ENCODE measurements at places on chromosomes 6 and 20.

GRCh38 chr6:50510361-50510760, 203.0 kb upstream of the TFAP2D start:
- no peak for DNase-seq

GRCh38 chr6:133348846-133349245, 107.7 kb downstream of the EYA4 start:
- no peak for DNase-seq

DNA sequence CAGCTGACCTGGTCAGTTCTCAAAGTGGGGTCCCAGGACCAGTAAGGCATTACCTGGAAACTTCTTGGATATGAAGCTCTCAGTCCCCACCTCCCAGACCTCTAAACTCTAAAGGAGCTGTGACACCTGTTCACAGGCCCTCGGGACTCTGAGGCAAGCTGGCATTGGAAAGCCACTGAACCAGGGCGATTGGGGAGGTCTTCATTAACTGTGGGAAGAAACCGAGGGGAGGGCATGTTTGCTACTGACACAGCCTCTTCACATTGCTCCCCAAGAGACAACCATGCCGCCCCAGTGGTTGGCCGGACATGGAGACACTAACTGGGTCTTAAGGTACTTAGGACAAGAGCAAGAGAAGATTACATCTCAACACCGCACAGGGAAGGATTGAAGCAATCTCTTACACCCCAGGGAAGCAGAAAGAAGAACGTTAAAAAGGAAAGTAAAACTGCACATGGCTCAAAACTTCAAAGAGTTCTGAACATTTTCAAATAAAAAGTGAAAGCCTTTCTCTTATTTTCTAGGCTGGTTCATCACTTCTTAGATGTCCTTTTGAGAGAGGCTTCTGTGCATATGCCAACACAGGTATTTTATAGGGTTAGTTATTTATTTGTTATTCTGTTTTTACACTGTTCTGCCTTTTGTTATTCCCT, 210.0 kb upstream of the CST7 start:
- no peak for DNase-seq

- no peak for DNase-seq
These were observed 85.0 kb downstream of the DTD1 start for GRCh38 chr20:18672834-18673233.

GRCh38 chr6:134936931-134937330, 13.0 kb downstream of the ALDH8A1 start:
- DNase-seq: no peak

DNA sequence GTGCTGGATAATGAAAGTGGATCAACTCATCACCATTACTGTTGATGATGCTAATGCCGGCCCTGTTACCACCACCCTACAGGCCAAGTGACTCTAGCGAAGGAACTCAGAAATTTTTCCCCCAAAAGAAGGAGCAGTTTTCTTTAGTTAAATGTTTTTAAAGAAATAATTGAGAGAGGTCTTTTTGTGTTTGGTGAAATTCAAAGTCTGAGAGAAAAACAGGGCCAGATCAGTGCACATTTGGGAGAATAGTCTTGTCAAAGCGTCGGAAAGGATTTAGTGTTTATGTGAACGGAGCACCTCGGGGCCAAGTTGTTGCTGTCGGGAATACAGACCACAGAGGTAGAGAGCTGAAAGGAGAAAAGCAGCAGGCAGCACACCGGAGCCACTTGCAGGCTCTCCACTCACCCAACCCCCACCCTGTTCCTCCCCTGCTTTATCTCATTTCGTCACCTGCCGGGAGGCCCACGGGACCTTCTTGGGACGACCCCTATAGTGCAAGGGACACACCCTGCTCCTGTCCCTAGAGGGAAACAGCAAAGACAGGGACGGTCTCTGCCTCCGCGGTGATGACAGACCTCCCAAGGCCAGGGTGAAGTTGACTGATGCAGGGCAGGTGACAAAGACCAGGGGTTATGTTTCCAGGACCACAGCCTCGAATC, 6.8 kb downstream of the TFAP2B start:
- no peak for DNase-seq

- no peak for DNase-seq
These were observed 9.0 kb downstream of the UQCC2 start for GRCh38 chr6:33702345-33702977.

DNA sequence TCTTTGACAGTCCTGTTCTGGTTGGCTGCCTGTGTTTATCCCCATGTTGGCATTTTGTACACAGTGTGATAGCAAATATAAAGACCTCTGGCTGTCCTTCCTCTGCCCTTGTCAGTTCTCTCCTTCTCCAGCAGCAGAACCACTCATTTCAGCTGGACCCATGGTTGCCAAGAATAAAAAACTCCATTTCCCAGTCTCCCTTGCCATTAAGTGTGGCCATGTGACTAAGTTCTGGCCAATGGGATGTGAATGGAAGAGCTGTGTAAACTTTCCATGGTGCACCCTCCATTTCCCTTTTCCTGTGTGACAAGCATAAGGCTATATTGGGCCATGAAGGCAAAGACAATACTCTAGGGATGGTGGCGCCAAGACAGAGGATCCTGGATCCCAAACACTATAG, 78.4 kb upstream of the TBC1D7 start:
- DNase-seq: no peak

- no peak for DNase-seq
These were observed 17.7 kb upstream of the STX16 start for GRCh38 chr20:58633161-58634053.

GRCh38 chr6:74222768-74223333, 526.8 kb downstream of the CD109 start:
- DNase-seq: no peak

DNA sequence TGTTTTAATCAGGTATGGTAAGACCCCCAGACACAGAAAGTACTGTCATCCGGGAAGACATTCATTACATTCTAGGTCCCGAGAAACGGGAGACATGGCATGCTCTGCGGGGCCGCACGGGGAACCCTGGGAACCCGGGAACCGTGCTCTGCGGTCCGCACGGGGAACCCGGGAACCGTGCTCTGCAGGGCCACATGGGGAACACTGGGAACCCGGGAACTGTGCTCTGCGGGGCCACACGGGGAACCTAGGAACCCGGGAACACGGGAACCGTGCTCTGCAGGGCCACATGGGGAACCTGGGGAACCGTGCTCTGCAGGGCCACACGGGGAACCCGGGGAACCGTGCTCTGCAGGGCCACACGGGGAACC, 165.6 kb upstream of the SULF2 start:
- DNase-seq: no peak

DNA sequence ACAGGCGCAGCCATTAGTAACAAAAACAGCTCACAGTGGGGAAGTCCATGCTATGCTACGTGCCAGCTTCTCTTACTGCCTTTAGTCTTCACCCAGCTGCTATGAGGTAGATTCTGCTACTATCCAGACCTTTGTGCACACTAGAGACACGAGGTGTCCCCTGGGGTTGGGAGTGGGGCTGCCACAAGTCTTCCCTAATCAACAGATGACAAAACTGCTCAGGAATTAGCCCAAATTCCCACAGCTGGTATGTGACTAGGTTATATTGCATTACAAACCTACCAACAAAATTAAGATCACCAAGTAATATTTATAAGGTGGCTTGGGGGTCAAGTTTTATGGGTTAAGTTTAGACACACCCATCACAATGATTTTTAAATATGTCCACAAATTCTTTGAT, 63.3 kb downstream of the PSMB1 start:
- no peak for DNase-seq

GRCh38 chr6:76441875-76442274, 369.4 kb upstream of the IMPG1 start:
- no peak for DNase-seq

- no peak for DNase-seq
These were observed 14.2 kb upstream of the HLA-DRB1 start for GRCh38 chr6:32603888-32604287.

GRCh38 chr6:27866357-27867050, 45.7 kb downstream of the OR2B2 start:
- DNase-seq: no peak

- DNase-seq: no peak
These were observed 143.6 kb upstream of the GJE1 start for GRCh38 chr6:141988954-141989705.

DNA sequence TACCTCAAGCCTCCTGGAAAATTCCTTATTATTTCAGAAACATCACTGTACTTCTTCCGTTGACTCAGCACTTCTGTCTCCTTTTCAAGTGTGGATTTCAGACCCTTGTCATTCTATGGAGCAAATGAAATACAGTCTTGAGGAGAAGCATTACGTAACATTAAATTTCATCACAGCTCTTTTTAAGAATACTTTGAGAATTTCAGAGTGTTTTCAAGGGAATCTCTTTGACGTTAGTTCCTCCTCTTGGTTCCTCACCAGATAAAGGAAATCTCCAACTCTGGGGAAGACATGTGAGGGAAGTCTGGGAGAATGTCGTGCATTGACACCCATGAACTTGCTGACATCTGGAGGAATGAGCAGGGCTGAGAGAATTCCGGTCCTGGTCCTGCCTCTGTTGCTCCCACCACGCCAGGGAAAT, 32.3 kb downstream of the UST start:
- no peak for DNase-seq

DNA sequence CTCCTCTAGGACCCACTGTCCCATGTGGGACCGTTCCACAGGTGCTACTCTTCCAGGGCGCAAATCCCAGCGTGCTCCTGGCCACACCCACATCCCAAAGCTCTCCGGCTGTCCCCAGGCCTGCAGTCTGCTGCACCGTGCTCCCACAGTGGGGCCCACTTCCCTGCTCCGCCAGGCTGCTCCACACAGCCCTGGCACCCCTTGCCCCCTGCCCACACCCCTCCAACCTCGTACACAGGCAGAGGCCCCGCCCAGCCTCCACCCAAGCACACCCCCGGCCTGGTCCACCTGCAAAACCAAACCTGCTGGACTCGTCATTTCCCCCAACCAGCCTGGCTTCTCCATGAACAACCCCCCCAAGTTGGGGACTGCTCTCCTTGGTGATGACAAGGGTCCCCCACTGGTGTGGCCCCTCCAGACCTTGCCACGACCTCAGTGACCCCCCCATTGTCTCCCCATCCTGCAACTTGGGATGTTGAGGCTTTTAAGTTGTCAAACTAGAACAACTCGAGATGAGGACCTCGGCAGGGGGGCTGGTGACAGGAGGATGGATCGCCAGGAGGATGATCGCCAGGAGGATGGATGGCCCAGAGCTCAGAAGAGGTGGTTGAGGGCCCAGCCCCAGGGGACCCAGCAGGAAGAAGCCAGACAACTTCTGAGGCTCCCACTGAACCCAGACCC, 27.1 kb downstream of the YTHDF1 start:
- no peak for DNase-seq

- DNase-seq: peak; percentile 63
These were observed 79.8 kb downstream of the NFATC2 start for GRCh38 chr20:51462566-51463276.

DNA sequence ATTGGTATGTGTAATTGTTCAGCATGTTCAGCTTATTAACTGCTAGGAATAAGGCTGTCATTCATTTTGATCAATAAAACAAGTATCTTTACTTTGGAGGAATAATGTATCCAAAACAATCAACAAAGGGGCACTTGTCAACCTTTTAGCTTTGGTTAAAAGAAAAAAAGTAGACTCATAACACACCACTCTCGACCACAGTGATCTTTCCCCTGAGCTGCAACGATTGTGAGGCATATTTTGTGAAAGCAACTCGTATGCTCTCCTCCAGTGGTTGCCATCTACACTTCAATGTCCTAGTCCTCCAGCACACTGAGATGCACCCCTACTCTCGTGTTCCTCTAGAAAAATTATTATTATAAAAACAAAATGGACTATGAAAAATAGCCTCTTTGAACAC, 60.1 kb upstream of the PDE7B start:
- no peak for DNase-seq

DNA sequence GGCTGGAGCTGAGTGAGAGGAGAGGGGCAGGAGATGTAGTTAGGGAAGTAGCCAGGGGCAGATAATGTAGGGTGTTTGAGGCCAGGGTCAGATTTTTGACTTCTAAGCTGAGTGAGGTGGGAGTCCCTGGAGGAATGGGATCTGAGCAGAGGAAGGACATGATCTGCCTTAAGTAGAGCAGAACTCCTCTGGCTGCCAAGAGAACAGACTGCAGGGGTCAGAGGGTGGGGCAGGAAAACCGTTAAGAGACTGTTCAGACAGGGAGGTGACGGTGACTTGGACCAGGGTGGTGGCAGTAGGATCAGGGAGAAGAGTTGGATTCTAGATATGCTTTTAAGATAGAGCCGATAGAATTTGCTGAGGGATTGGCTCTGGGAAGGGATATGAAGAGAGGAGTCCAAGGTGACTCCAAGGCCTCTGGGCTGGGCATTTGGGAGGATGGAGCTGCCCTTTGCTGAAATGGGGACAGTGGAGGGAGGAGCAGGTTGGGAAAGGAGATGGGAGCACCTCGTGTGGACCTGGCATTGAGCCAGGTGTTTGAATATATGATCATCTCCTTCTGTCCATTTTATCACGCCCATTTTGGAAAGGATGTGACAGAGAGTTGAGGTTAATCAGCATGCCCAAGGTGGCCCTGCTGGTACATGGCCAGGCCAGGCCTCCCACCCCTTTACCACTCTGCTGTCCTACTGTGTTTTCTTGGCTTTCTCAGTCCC, 18.8 kb downstream of the EYA2 start:
- no peak for DNase-seq

- no peak for DNase-seq
These were observed 23.7 kb upstream of the RBPJL start for GRCh38 chr20:45282700-45283550.

GRCh38 chr20:6765469-6766058, 1.9 kb upstream of the BMP2 start:
- no peak for DNase-seq

- peak; percentile 36 for DNase-seq
These were observed 686 bp downstream of the TMEM170B start for GRCh38 chr6:11538052-11538818.

DNA sequence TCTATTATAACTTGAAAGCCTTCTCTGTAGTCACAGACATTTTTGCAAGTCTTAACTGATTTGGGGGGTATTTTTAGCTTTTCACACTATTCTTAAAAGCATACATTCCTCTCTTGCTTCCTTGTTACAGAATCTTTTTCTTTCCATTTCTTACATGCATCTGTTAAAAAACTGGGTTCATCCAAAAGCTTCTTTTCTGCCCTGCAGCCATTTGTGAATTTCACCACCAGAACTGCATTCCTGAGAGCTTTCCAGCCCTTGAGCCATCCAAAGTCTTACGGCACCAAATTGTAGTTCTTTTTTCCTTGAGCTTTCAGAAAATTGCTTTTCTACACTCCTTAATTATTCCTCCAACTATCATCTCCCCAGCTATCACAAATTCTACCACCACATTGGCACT, 19.7 kb upstream of the GSTA4 start:
- DNase-seq: no peak

DNA sequence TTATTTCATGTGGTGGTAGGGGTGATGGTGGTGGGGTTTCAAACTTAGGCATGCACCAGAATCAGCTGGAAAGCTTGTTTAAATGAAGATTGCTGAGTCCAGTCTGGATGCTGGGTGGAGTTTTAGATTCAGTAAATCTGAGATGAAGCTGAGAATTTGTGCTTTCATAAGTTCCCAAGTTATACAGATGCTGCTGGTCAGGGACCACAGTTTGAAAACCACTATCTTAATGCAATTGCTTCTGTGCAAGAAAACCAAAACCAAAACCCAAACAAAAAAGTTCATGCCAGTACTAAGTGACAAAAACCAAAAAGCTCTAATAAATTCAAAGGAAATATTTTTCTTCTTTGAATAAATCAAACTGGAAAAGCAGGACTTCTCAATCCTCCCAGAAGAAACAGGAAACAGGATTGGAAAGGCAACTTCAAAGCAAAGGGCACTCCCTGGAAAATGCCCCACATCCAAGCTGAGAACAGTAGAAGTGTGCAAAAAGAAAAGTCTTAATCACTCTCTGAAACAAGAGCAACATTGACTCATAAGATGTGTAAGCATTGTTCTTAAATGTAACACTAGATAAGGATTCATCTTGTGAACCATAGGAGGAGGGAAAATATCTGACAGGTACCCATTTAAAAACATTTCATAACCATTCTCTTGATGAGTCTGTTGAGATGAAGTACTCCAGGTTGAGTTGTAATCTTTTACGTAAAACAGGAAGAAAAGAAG, 481.5 kb upstream of the HSF2 start:
- DNase-seq: no peak
